ENCODE measurements at places on chromosomes 2 and 18.

DNA sequence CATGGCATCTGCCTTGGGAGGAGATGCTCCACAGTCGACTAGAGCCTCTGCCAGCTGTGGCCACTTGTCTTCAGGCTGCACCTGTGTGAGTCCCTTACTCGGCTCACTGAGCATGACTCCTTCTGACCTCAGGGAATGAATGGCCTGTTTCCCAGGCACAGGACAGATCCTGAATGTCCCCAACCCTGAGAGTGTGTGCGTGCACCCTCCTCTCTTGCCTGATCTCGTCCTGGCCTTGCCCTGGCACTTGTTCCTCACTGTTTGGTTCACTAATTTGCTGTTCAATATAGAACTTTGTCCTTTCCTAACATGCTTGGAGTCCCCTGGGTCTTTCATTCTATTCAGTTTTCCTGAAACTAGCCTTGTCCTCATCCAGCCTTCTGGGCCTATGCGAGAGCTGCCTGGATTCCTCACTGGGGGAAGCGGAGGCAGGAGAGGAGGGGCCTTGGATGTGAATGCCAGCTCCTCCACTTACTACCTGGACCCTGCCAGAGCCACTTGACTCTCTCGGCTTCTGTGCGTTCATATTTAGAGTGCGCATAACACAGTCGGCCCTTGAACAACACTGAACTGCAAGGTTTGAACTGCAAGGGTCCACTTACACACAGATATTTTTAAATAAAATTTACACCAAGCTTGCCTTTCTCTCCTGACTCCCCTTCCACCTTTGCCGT, 184.8 kb downstream of the ACKR3 start:
- DNase-seq, result no peak

DNA sequence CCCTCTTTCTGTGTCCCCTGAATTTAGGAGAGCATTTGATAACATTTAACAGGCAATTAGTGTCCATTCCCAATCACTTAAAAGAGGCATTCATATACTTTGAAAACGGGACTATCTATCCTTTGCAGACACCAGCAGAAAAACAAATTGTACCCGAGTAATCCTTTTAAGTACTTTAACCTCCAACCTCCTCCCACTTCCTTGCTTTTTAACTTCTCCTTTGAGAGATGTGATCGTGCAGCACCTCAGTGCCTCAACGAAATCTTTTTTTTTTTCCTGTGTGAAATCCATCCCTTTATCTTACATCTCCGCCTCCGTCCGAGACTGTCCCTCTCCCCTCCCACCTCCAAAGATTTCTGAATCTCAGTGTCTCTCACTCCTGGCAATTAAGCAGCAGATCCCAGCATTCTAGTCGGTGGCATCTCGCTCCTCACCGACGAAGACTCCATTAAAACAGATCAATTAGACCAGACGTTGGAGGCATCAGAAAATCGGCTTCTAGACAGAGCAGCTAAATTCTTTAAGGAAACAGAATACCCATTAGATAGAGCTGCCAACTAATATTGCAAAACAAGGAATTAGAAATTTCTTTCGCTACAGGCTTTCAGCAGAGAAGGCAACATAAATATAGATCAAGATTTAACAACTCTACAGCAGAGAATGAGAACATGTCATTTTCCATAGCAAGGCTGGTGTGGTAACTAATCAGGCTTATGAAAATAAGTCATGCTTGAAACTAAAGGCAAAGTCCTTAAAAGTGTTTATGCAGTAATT, 1.9 kb upstream of the TMEFF2 start:
- DNase-seq, result no peak

GRCh38 chr2:239165206-239165831, 235.5 kb downstream of the HDAC4 start:
- no peak for DNase-seq

- DNase-seq, result no peak
Observed at GRCh38 chr18:45339810-45340550, 275.3 kb upstream of the SLC14A2 start.

- no peak for DNase-seq
Observed at GRCh38 chr2:110773401-110773921, 41.1 kb downstream of the ACOXL start.

Data from AG10803 (cell line).